CD4-positive, alpha-beta T cell treated with Interleukin-15 for 1 hour (primary cell): ENCODE measurements at places on chromosomes 2 and 18.

- DNase-seq: no peak
Observed at GRCh38 chr18:30622104-30622503, 420.4 kb downstream of the DSC3 start.

GRCh38 chr2:27502142-27502541 lies 5.5 kb downstream of the GCKR start:
- no peak for DNase-seq

DNA sequence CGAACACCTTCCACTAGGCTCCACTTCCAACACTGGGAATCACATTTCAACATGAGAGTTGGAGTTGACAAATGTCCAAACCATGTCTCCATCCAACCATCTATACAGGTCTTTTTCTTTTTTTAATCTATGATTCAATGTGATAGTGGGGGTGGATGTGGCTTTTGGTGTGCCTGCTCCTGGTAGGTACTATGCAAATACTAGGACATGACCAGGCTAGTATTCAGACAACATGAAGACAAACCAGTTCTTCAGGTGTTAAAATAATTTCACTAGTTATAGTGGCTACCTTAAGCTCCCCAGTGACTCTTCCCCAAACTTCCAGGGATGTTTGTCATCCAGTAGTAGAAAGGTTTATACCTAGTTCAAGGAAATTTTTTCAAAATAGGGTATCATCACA lies 387.5 kb downstream of the CDH2 start:
- DNase-seq: no peak

DNA sequence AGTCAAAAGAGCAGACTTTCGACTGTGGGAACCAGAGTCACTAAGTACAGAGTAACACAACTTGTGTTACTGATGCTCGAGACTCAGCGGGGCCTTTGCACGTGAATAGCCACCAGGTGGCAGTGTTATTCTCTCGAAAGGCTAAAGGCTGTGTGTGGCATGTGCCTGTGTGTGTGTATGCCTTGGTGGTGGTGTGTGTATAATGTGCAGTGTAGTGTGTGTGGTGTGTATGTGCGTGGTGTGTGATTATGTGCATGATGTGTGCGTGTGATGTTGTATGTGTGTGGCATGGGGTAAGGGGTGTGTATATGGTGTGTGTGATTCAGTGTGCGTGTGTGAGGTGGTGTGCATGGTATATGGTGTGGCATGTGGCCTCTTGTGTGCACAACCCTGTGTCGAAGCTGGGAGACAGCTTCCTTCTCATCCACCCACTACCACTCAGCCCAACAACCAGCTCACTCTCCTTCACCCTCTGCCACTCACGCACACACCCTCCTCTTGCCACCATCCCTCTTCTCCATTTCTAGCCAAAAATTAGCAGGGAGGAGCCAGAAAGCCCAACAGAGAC lies 83.0 kb upstream of the ZNF532 start:
- peak; percentile 67 for DNase-seq

- no peak for DNase-seq
Observed at GRCh38 chr2:26770986-26771586, 7.0 kb downstream of the SLC35F6 start.

GRCh38 chr18:63590373-63590772 lies 3.2 kb downstream of the SERPINB13 start:
- peak; percentile 22 for DNase-seq

- no peak for DNase-seq
Observed at GRCh38 chr2:3664925-3665324, 6.9 kb downstream of the ALLC start.

DNA sequence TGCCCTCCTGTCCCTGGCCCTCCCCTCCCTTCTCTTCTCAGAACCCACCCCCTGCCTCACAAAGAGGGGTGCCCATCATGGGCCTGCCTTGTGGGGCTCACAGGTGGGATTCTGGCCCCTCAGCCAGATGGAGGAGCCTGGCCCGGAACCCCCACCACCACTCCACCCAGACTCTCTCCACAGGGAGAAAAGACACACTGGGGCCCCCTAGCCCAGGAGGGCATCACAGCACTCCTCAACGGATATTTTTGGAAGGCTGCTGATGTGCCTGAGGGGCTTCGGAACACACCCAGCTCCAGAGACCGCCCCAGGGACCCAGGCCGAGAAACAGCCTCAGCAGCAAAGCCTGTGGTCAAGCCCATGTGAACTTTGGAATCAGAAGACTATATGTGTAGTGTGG lies 9.9 kb downstream of the KCNIP3 start:
- no peak for DNase-seq

GRCh38 chr2:211161236-211161635 lies 604.8 kb downstream of the CPS1 start:
- DNase-seq: no peak

DNA sequence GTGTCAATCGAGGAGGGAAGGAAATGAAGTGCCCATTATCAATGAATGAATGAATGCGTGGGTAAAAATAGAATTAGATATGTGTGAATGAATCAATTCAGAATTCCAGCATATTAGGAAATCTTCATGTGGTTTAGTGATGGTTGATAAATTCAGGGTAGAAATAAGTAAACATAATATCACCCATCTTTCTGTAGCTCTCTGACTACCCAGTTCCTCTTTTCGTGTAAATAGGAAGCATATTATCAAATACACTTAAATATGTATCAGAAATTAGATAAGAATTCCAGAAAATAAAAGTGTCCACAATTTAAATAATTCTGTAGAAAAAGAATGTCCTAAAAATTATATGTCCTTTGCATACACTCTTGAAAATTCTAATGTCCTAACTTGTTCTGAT lies 552.9 kb upstream of the LRATD1 start:
- DNase-seq: no peak

DNA sequence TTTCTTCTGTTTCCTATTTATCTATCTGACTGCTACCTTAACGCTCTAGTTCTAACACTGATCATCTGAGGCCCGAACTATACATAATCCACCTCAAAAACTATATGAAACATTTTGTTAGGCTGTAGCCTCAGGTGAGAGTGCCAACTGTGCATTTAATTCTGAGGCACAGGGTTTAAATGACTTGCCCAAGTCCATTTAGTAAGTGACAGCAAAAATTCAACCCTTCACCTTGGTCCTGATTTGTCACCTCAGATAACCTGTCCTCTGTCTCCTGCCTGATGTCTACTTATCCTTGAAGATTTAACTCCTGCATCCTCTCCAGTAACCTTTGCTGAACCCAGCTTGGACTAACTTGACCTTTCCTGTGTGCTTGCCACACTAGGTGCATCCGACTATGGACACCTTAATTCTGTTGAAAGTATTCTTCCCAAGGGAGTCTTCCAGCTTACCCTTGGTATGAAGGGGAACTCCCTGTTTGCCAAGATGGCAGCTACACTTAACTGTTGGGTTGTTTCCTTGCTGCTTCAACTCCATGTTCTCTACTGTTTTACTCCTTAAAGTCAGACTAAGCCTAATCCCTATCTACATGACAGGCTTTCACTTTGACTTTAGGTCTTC lies 23.5 kb downstream of the CD302 start:
- no peak for DNase-seq

DNA sequence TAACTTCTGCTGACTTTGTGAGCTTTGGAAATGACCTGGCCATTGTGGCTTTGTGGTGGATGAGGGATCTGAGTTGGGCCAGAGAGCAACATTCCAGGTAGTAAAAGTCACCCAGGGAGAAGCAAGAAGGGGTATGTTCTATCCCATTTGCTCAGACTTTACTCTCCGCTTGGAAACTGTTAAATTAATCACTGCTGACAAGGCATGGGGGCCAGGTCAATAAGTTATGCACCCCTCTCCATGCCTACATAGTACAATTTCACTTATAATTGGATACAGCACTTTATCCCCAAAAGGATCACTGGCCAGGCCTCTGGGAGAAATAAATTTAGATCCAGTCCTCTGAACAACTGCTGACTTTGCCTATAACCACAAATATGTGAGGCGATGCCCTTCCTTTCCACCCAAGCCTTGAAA lies 92.1 kb downstream of the RPRM start:
- no peak for DNase-seq

DNA sequence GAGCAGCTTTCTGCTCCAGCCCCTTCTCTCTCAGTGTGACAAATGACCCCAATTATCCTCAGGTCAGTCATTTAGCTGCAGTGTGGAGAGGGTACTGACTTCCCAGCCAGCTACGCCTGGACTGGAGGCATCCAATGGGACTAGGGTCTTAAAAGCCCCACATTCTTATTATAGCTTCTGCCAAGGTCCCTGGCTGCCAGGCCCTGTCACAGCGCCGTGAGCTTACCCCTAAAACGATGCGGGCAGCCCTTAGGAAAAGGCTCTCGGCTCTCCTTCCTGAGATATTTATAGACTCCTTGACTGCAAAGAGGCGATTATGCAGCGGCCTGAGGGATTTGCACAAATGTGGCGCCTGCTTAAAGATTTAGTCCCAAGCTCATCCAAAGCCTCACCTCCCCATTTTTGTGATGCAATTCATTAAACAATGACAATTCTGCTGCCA lies 69.2 kb upstream of the EDAR start:
- no peak for DNase-seq

DNA sequence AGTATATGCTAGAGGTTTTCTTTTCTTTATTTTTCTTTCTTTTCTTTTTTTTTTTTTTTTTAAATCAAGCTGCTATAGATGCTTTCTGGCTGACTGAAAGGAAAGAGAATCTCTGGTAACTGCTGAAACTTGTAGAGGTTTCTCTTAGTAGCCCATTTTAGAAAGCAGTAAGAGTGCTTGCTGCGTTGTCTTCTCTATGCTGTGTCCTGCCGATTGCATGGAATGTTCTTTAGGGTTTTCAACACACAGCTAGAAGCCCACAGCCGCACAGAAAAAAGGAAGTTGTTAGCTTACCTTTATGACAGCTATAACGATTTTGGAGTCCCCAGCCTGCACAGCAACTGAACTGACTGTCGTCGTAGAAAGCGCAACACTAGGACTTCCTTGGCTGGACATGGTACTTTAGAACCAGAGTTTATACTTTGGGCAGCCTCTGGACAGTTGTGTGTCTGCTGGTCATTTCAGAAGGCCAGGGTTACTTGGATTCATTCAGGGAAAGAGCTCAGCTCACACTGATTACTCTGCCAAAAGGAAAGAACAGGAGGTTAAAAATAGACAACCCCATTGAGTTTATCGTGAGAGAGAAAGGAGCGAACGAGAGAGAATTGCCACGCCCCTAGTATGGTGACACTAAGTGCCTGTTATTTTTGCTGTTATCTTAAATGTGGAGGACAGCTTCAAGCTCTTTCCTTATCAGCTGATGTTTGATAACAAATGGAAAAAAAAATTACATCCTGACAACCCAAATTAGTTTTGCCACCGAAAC lies at the start of gene CCDC141:
CCDC141 (minus strand) TSS at position 592 of the 766 bp plus-strand sequence; CDS start at position 396, 196 bp downstream.
- peak; percentile 25 for DNase-seq

DNA sequence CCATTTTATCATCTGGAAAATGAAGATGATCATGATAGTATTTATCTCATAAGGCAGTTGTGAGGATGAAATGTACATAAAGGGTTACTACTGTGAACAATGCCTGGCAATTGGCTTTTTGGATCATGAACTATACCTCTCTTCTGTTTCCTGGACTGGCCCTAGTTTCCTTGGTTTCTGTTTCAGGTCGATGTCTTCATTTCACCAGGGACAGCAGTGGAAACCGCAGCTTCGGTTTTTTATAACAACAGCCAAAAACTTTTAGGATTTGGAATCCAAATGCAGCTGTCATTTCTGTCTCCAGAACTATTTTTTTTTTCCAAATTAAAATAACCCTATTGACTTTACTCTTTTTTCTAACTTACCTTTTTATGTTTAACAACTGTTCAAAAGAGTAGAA lies 425.1 kb downstream of the RND3 start:
- no peak for DNase-seq

DNA sequence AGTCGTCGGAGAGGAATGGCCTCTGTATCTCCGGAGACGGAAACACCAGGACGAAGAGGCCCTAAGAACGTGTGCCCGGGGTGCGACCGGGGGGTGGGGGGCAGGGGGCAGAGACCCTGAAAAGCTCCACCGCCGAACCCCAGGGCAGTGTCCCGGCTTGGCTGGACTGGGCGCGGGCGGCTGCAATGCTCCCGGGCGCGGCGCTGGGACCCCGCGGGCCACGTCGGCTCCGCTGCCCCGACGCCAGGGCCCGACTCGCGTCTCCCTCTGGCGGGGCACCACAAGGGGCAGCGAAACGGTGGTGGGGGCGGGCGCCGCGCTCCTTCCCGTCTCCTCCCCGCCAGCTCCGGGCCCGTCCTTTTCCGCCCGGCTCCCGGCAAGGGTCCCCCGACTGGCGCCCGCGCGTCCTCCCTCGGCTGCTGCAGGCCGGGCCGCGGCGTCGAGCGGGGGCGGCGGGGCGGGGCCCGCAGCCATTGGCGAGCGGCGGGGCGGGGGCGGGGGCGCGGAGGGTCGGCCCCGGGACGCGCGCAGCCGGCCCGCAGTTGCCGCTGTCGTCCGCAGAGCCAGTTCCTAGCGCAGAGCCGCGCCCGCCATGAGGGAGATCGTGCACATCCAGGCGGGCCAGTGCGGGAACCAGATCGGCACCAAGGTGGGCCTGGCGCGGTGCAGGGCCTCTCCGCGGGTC lies at the start of gene TUBB6:
TUBB6 (plus strand) TSS at position 541 of the 685 bp plus-strand sequence; CDS start at position 593, 52 bp downstream.
- DNase-seq: peak; percentile 43

- DNase-seq: no peak
Observed at GRCh38 chr2:227152093-227152766, 11.8 kb downstream of the COL4A4 start.

DNA sequence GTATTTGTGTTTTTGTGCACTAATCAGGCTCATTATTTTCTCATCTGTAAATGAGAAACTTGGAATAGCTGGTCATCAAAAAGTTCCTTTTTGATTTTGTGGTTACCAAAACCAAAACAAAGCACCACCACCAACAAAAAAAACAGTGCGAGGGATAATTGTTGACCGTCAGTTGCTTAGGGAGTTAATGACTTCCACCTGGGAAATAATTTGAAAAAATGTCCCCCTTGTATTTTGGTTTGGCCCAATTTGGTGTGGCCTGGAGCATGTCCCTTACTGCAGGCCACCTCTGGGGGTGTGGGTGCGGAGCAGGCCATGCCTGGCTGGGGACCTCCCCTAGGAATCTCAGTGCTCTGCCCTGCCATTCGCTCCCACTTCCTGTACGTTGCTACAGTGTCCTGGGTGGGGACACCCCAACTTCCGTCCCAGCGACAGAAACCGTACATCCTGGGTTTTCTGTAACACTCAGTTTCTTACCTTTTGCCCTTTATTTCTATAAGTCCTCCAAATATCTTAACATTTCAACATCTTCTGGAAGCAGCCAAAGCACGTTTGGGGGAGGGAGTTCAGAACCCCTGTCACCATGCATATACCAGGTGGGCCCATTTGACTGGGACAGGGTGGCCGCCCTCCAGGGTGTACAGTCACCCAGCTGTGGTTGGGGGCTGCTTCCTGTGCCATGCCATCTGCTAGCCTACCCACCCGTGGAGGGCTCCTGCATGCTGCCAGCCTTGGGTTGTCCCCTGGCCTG lies 31.3 kb downstream of the NCK2 start:
- DNase-seq: peak; percentile 82

DNA sequence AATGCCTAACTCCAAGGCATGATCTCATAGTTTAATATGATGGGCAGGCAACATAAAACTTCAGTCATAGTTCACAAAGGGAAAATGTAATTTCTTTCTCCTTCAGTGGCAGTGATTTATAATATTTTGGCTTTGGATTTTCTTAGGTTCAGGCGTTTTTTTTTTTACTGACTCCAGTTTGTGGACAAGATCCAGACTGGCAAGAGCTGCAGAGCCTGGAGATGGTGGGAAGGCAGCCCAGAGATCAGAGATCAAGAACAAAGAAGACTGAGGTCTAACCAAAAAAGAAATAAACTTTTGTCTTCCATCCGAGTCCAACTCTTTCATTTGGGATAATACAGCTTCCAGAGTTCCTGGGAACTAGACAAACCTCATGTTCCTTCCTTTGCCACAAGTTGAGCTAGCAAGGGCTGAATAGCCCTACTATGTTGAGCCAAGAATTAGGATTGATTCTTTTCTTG lies 215.3 kb upstream of the SETBP1 start:
- DNase-seq: no peak

- no peak for DNase-seq
Observed at GRCh38 chr2:19416784-19417684, 58.6 kb upstream of the OSR1 start.
